ENCODE measurements at places on chromosomes 16 and 17.

DNA sequence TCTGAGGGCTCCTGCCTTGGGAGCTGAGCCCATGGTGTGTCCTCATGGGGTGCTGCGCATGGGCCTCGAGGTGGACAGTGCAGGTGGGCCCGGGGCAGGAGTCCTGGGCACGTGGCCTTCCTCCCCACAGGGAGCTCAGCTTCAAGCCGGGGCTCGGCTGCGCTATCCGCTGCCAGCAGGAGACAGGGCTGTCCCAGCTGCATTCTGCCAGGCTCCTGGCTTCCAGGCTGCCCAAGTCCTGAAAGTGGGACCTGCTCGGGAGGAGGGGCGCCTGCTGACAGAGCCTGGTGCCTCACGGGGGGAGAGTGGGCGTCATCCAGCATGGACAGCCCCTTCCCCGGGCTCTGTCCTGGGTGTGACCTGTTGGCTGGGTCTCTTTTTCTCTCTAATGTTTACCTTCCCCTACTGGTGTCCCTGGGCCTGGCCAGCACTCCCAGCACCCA, 7.1 kb downstream of the TRAF7 start:
- DNase-seq, result no peak

- no peak for DNase-seq
Observed at GRCh38 chr17:7977805-7978204, 24.6 kb upstream of the GUCY2D start.

- no peak for DNase-seq
Observed at GRCh38 chr17:4195306-4195705, 52.3 kb downstream of the CYB5D2 start.

- peak; percentile 41 for DNase-seq
Observed at GRCh38 chr17:82338858-82339633, 5.5 kb upstream of the SECTM1 start.

All from left ventricle myocardium superior (tissue), 1 donor.